ENCODE measurements at places on chromosomes 13 and 19.

- no peak overlapping the region for H3K4me3 ChIP-seq
- no peaks in the 10 kb centered on the region for H3K27me3 ChIP-seq
- no peak for DNase-seq
Measured at GRCh38 chr19:28471731-28472510, 741.0 kb downstream of the UQCRFS1 start.

DNA sequence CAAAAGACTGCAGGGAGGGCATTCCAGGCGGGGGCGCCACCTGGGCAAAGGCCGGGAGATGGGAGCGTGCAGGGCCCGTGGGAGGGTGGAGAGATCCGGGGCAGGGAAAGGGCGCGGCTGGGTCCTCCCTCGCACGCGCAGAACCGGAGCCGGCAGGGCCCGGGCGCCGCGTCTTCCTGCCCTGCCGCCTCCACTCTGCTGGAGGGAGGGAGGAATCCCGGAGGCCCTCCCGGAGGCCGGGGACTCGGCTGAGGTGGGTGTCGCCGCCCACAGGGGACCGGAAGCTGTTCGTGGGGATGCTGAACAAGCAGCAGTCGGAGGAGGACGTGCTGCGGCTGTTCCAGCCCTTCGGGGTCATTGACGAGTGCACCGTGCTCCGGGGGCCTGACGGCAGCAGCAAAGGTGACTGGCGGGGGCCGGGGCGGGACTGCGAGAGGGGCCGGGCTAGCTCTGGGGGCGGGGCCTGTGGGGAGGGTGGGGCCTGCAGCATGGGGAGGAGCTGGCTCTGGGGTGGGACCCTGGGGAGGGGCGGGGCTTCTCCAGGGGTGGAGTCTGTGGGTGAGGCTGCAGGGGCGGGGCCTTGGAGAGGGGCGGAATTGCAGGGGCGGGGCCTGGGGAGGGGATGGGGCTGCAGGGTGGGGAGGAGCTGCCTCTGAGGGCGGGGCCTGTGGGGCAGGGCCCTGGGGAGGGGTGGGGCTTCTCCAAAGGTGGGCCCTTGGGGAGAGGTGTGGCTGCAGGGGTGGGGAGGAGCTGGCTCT lies 51.3 kb downstream of the CELF5 start:
- peaks cover 63% of the 10 kb centered on the region for H3K27me3 ChIP-seq
- H3K27ac ChIP-seq: no peak overlapping the region
- H3K4me1 ChIP-seq: peaks cover 13% of the 10 kb centered on the region
- DNase-seq: no peak
- peak overlapping the region; percentile 34 for H3K4me3 ChIP-seq

- no peak overlapping the region for H3K27ac ChIP-seq
Measured at GRCh38 chr13:50377726-50378270, 362.6 kb downstream of the KCNRG start.

- no peak for DNase-seq
- no peaks in the 10 kb centered on the region for H3K36me3 ChIP-seq
- H3K27me3 ChIP-seq: no peaks in the 10 kb centered on the region
Measured at GRCh38 chr13:50078231-50078894, 63.1 kb downstream of the KCNRG start.

GRCh38 chr19:39474139-39474620 lies 6.5 kb upstream of the TIMM50 start:
- H3K36me3 ChIP-seq: peaks cover 71% of the 10 kb centered on the region
- no peak for DNase-seq
- H3K4me1 ChIP-seq: no peaks in the 10 kb centered on the region
- H3K4me3 ChIP-seq: no peak overlapping the region
- H3K27me3 ChIP-seq: no peaks in the 10 kb centered on the region

Data from suprapubic skin (tissue), 4 donors.